Activated CD8-positive, alpha-beta memory T cell treated with anti-CD3 and anti-CD28 coated beads for 24 hours (primary cell): ENCODE measurements at places on chromosomes 1 and 21.
A peak's percentile ranks its signal among the peaks of the same experiment; 100 is the strongest.

DNA sequence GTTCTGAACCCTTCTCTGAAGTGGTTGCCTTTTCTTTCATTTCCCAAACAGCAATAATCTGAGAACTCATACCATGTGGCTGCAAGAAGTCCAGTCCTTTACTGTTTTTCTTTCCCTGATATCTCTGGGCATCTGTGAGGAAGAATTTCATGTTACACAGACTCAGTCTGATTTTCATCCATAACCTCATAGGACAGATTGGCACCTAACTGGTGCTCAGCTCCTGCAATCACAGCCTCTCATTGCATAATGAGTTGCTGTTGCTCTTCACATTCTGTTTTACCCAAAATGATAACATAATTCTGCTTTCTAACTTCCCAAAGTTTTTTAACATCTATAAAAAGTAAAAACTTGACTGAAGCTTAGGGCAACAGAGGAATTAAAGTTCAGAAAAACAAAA is 472.2 kb upstream of the PBX1 start:
- no peak for DNase-seq

- no peak for DNase-seq
Measured at GRCh38 chr1:87404296-87404695, 75.6 kb downstream of the LMO4 start.

DNA sequence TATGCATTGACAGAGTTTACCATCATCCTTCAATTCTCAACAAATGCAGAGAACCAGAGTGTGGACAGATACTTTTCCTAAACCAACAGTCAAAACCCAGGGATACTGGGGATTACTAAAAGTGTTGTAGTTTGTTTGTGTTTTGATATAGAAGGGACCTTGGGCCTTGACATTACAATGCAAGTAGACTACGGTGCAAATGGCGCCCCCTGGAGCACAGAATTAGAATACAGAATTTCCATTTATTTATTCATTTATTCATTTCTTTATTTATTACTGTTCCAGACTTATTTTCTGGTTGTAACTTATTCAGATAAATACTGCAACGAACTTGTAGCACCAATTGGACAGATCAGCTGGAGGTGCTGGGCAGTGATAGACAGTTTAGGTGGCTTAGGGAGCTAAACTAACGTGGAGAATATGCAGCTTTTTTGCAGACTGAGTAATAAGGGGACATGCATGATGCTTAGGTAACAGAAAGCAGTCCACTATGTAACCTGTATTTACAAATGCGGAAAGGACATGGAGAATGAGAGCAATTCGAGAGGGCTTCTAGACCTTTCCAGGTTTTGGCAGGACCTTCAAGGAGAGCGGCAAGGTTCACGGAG is 42.6 kb downstream of the KIRREL1 start:
- DNase-seq: no peak

DNA sequence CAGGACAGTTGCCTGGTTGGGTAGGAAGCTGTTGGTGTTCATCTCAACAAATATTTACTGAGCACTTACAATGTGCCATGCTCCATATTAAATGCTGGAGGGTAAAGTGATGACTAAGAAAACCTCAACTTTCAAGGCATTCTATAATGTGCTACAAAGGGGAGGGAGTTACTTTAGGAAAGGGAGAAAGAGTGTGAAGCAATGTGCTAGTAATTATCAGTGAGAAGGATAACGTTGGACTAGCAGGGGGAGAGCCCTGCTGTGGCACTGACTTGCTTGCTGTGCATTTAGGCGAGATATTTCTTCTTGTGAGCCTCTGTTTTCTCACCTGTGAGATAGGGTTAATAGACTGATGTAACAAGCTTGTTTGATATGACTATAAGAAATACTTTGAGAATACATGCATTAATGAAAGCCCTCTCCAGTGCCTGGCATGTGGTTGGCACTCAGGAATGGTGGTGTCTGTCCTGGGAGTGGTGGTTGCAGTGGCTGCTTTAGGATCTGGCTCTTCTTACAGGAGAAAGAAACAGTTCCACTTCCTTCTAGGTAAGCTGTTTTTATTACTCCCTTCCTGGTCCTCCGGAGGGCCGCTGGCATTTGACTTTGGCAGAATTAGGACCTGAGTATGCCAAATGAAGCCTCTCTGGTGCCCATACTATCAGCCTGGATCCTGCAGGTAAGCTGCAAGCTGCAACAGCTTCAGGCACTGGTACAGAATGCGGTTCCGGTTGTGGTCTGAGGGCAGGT is 111.1 kb upstream of the COA6 start:
- DNase-seq: no peak

- no peak for DNase-seq
Measured at GRCh38 chr1:27057389-27057788, 44.7 kb upstream of the TENT5B start.

DNA sequence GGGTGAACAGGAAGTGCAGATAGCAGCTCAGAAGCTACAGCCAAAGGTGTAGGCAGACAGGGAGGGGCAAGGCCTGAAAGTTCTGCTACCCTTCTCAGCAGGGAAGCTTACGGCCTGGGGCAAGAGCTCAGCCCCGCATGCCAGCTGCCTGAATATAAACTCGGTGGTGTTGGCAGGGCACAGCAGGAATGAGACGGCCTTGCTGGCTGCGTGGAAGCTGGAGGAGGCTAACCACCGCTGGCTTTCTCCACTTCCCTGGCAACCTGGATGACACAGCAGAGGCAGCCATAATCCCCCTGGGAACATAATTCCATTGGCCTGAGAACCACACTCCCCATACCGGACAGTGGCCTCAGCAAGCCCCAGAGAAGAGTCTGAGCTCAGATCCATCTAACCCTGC is 81.9 kb upstream of the PRRC2C start:
- DNase-seq: no peak

GRCh38 chr1:16351456-16351993 is 755 bp downstream of the FBXO42 start:
- DNase-seq: no peak

DNA sequence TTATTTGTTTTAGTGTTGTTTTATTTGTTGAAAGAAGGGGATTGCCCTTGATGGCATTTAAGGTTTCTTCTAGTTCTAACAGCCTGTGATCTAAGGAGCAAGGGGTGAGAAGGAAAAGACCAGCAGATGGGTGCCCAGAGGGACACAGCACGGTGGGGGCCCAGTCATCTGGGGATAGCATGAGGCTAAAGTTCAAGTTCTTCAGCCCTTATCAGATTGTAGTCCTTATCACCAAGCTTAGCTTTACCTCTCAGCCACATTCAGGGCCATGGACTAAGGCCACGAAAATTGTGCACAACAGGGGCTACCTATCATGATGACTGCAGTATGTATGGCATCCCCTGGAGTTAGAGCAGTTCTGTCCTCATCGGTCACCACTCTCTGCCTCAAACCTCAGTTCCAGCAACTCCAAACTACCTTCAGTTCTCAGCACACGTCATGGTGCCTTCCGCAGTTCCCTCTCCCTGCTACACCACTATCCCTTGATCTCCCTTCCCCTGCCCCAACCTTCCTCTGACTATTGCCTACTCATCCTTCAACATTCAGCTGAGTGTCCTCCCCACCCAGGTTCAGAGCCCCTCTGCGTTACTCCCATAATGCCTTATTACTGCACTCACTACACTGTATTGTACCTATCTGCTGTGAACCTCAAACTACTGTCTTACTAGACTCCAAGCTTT is 36.4 kb downstream of the ATF3 start:
- no peak for DNase-seq

DNA sequence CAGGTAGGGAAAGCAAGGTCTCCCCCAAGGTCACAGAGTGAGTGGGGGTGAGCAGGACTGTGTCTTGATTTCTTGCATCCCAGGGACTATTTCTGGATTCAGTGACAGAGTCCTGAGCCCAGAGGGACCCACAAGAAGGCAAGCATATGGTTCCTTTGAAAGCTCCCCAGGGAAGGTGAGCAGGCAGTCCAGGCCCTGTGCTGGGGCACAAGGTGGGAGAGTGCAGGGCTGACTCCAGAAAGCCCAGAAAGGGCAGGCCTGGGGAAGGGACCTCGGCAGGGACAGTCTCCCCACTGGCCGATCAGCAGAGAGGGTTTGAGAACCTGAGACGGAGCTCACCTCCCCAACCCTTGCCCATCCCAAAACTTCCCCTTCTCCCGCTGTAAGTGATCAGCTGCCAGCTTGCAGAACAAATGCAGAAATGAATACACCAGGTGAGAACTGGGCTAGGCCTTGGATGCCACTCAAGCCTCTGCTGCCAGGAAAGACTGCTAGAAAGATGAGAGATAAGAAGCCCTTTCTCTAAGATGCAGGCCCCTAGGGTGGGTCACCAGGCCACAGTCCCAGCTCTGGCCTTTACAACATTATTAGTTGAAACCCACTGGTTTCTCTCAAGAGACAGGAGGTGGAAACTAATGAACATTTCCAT is 121.0 kb downstream of the GLIS1 start:
- DNase-seq: no peak

- peak; percentile 85 for DNase-seq
Measured at GRCh38 chr1:24929398-24930259, 447 bp downstream of the RUNX3 start.

DNA sequence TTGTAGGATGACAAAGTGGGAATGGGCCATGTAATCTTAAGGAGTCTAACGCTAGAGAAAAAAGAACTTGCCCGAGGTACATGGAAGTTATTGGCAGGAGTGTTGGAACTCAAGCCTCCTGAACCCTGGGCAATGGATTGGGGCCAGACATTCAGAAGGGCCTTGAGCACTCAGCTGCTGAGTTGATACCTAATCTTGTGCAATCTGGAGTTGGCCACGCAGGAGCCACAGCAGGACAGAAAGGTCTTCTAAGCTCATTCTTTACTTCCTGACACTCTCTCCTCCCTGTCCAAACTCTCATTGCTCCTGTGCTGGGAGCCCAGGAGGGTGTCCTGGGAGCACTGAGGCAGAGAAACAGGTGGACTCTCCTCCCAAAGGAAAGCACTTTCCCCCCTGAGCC is 25.1 kb upstream of the CSF1 start:
- DNase-seq: no peak

GRCh38 chr1:45490121-45490625 is 790 bp downstream of the TESK2 start:
- no peak for DNase-seq

DNA sequence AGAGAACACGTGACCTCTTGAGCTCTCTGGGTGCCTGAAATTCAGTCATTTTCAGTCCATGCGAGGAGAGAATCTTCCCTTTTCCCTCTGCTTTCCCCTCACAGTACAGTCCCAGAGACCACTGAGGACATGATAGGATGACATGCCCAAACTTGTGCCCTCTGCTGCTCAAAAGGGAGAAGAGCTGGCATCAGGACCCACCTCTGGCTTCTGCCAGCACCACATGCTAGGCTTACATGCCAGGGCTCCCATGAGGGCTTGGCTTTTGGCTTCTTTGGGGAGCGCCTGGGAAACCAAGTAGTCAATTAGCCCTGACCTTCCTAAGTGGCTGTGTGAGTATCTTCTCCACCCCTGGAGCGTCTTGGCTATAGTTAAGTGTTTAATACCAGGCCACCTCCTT is 13.8 kb upstream of the KCNQ4 start:
- DNase-seq: no peak

DNA sequence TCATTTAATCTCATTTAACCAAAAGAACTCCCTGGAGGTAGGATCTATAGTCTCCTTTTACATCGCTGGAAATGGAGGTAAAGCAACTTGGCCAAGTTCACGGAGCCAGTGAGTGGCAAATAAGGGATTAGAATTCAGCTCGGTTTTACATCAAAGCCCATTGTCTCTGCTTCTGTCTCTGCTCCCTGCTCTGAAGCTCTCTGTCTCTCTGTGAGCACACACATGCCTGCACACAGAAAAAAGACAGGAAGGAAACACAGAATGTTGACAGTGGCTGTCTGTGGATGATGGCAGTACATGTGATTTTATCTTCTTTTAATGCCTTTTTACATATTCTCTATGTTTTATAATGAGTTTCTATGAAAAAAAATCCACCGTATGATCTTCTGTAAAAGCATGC is 8.9 kb upstream of the DHRS3 start:
- DNase-seq: no peak

- DNase-seq: no peak
Measured at GRCh38 chr1:180280617-180281016, 50.6 kb downstream of the LHX4 start.

GRCh38 chr1:22527122-22527521 is 36.2 kb upstream of the EPHA8 start:
- DNase-seq: no peak

DNA sequence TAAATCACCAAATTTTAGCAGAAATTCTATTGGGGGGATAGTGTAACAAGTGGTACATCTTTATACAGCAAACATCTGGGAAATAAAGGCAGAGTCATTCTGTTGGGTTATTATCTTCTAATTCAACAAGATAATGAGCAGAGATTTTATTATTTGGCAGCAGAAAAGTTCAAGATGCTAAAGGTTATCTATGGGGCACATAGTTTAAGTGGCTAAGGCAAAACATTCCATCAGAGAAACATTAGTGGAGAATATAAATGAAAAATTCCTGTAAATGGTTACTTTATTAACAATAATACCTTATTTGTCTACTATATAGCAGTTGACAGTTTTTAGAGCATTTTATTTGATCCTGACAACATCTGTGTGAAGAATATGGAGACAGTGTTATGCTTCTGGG is 815.7 kb downstream of the NCAM2 start:
- DNase-seq: no peak

DNA sequence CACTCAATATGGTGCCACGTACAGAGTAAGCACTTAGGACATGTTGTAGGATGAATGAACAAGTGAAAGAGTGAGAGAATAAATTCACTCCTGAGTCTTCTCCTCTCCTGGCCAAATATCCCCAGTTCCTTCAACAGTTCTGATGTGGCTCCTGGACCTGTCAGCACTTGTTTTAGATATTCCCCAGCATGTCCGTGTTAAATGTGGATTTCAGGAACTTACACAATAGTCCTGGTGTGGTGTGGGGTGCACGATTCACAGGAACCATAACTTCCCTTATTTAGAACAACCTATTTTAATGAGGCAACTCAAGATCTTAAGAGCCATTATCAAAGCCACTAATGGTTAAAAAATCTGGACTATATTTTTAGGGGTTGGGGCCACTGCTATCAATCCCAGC is 39.0 kb upstream of the MYSM1 start:
- DNase-seq: no peak

GRCh38 chr21:38203229-38203628 is 53.6 kb upstream of the KCNJ15 start:
- no peak for DNase-seq

DNA sequence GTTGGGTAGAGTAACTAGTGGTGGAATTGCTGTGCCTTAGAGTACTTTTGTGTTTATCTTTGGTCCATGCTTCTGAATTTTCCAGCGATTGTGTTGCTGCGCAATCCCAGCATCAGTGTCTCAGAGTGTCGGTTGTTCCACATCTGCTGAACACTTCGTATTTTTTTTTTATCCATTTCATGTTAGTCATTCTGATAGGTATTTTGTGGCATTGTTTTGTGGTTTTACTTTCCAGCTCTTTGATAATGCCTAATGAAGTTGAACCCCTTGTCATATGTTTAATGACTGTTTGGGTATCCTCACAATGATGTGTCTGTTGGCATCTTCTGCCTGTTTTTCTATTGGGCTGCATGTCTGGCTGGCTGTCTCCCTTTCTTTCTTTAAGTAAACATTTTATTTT is 13.6 kb downstream of the TUFT1 start:
- DNase-seq: no peak

GRCh38 chr1:215052256-215053015 is 30.1 kb upstream of the KCNK2 start:
- DNase-seq: no peak

- DNase-seq: no peak
Measured at GRCh38 chr1:91278754-91279153, 125.9 kb downstream of the HFM1 start.
